ENCODE measurements at places on chromosomes 7 and 10.

- peak; percentile 91 for DNase-seq
These were observed at the start of gene ADD3 for GRCh38 chr10:110007701-110008517. ADD3 (plus strand) TSS chr10:110007984; CDS start chr10:110100654, 92,670 bp downstream.

DNA sequence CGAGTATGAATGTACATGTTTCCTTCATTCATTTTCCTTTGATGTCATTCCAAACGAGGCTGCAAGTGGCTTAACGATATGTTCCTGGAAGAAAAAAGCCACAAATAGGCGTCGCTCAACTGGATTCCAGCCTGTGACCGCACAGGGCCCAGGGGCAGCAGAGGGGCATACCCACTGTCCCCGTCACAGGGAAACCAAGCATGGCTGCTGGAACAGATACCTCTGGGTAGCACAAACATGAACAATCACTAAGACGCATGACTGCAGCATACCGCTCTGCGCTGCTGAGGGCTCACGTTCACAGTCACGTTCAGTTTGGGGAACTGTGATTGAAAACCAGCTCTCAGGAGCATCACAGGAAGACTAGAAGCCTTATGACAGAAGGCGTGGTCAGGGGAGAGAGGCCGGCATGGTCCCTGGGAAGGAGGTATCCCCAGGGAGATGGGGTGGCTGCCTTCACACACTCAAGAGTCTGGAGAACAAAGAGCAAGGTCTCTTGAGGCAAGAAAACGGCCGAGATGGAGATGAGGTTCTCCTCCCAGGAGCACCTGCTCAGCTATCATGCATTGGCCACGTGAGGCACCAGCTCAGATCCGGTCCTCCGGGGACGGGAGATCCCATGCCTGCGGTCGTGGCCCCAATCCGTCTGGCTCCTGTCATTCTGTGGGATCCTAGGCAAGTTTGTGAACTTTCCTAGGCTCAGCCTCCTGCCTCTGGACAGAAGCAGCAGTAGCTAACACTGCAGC, 213.6 kb downstream of the DIP2C start:
- no peak for DNase-seq

DNA sequence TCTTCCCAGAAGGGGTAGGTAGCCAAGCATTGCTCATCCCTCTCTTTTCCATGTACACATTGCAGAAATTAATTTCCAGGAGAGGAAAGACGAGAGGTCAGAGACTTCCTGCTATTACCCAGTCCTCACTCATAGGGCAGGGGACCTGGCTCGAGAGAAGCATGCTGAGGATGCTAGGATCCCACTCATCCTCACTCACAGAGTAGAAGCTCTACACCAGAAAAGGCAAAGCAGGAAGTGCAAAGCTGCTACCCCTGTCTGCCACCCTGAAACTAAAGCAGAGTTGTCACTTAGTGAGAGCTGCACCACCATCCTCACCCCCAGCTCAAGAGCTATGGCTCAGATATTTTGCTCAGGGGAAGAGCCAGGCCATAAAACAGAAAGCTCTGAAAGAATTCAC, 9.9 kb downstream of the OR9A2 start:
- no peak for DNase-seq

GRCh38 chr10:97182288-97182990, 3.3 kb downstream of the SLIT1 start:
- no peak for DNase-seq

GRCh38 chr10:75243426-75243825, 7.7 kb upstream of the COMTD1 start:
- no peak for DNase-seq

DNA sequence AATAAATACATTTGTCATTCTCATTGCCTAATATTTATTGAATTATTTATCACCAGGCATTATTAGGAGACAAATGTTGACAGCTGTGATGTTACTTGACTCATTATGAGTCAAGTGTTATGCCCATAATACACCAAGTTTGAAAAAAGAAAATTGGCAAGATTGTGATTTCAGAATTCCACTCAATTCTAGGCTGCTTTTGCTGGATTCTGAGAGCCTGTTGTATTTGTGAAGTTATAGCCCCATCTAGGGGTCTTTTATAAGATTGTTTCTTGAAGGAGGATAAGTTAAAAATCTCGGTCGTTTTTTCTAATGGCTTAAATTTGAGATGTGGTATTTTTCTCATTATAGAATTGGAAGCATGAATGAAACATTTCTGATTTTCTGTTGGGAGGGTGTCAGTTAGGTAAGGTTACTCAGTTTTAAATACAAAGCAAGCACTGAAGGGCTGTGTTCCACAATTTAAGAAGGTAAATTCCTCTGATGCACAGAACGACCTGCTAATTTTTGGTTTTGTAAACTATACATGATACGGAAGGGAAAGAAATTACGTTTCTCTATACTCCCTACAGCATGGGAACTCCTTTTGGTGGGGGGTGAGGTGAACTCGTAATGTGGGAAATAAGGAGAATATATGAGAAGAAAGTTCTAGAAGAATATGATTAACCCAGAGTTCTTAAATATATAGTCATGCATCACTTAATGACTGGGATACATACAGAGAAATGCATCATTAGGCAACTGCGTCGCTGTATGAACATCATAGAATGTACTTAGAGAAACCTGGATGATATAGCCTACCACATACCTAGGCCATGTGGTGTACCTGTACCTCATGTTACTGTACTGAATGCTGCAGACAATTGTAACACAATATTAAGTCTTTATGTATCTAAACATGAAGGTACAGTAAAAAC, 2.6 kb downstream of the STK31 start:
- DNase-seq, result no peak

GRCh38 chr10:46079831-46080585, 33.9 kb upstream of the MSMB start:
- DNase-seq, result no peak

DNA sequence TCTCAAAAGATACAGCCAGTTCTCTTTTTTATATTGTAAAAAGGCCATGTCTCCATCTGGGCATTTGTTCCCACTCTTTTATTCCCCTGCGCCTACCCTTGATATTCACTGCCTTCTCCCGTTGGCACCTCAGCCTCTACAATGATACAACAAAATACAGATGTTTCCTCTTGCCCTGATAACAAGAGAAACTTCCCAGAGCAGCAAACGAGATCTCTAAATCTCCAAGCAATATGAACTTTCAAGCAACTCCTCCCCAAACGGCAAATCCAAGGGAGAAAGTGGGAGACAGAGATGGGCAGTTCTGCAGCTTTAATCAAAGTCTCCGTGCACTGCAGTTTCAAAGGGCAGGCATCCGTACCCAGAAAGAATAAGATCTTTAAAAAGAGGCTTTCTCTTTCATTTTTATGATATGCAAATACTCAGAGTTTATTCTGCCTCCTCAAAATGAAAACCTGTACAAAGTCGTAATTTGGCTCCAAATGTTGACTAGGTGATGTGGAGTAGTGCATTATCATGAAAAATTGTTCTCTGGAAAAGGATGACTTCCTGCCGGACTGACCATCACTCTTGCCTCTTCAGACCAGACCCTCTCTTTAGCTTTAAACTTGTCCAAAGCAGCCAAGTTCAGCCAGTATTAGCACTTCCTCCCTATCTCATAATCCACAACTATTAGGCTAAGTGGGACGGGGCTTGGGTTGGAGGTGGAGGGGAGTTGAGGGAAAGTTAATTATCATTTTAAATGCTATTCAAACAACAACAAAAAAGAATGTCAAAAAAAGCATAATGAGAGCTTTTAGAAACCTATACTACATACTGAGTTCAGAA, 682 bp downstream of the HGF start:
- DNase-seq, result no peak

DNA sequence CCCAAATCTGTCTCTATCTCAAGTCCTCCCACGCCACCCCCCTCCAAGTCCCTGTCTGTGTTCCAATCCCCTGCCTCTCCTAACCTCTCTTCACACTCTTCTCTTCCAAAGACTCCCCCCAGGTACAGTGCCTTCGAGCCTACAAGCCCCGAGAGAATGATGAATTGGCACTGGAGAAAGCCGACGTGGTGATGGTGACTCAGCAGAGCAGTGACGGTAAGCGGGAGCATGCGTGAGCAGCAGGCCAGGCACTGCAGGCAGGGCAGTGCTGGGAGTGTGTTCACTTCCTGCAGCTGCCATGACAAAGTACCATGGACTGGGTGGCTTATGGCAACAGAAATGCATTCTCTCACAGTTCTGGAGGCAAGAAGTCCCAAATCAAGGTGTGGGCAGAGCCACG, 23.4 kb downstream of the ARHGEF5 start:
- DNase-seq, result no peak

GRCh38 chr10:125056161-125057132, 103.9 kb downstream of the CTBP2 start:
- DNase-seq, result no peak

DNA sequence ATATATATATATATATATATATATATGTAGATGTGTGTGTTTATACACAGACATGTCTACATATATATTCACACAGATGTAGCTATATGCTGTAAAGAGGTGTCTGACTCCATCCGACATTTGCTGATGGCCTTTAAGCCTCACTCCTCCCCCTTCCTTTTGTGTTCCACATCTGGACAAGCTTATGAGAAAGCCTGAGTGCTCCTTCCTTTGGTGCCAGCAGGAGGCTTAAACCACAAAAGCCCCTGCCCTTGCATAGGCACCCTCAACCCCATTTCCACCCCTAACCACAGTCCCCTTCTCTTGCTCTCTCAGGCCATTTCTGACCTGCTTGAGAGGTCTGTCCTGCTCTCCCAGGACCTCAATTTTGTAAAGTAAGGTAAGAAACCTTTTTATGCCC, 98.7 kb downstream of the SVOPL start:
- no peak for DNase-seq

- no peak for DNase-seq
These were observed 76.5 kb upstream of the ADRB1 start for GRCh38 chr10:113967126-113967525.

DNA sequence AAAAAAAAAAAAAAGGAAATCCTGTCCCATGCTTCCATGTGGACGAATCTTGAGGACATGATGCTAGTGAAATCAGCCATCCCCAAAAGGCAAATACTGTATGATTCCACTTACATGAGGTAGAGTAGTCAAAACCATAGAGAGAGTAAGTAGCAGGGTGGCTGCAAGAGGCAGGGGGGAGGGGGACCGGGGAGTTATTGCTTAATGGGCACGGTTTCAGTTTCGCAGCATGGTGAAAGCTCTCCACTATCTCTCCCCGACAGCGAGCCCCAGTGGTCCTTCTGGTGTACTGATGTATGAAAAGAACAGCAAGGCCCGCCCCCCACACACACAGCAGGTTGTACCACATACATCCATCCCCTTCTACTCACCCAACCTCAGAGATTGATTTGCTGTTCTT, 32.8 kb downstream of the NOD1 start:
- DNase-seq, result peak; percentile 68

DNA sequence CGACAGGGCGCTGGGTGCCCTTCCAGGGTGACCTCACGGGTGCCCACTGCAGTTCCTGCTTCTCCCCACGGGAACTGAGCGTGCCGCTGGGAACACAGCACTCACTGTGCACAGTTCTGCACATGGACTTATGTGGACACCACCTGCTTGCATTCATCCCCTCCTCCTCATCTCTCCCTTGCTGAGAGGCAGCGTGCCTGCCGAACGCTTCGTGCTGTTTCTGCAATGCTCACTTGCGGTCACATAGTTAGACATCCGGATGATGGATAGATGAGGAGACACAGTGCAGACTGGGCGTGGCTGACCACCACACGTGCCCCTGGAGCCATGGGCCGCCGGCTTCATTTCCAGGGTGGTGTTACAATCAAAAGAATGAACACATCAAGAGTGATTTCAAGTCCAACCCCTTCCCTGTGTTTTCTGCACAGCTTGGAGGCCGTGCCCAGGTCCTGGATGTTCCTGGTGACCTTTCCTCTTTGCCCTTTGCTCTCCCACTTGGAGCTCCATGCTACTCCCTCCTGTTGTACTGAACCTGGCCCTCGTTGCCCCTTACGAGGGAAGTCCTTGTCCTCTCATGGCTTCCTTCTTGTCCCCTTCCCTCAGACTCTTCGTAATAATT, 119.4 kb downstream of the VIPR2 start:
- no peak for DNase-seq

DNA sequence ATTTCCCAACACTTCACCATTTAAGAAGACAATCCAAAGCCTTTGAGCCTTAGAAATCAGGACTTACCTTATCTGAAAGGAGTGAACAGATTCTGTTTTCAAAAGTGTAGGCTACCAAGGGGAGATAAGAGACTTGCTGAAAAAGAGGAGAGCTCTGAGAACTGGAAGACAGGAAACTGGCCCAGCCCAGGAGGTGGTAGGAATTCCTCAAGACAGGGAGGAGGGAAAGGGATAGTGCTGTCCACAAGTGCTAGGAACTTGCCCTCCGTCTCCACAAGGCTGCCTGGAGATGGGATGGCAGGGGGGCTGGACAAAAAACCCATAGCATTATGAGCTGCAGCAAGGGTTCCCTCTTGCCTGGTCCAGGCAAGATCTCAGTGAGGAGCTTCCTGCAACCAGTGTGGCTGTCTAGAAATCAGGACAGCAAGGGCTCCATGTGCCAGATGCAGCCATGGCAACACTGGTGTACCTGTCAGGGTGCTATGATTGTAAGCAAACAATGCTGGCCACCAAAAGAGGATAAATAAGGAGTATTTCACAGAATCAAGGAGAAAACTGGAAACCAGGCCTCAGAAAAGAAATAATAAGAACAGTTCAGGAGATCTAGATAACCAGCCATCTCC, 22.7 kb upstream of the FRMD4A start:
- DNase-seq, result no peak

GRCh38 chr10:93777092-93777491, 19.4 kb downstream of the LGI1 start:
- no peak for DNase-seq

DNA sequence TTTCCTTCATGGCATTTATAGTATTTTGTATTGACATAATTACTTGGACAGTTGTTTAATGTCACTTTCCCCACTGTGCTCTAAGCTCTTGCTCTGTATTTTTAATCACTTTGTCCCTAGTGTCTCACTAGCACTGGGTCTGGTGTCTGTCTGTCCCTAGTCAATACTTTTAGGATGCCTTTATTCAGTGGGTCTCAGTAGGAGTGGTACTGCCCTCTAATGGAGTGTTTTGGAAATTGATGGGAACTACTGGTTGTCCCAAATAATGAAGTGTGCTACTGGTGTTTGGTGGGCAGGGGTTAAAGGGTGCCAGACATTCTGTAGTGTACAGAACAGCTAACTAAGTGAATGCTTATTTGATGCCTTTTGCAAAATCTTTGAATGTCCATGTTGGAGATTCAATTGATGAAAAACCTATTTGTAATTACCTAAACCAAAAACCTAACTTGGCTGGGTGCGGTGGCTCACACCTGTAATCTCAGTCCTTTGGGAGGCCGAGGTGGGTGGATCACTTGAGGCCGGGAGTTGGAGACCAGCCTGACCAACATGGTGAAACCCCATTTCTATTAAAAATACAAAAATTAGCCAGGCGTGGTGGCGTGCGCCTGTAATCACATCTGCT, 33.3 kb downstream of the CDK14 start:
- DNase-seq, result no peak
